ACHN (cell line): ENCODE measurements at places on chromosomes 5 and 9.

DNA sequence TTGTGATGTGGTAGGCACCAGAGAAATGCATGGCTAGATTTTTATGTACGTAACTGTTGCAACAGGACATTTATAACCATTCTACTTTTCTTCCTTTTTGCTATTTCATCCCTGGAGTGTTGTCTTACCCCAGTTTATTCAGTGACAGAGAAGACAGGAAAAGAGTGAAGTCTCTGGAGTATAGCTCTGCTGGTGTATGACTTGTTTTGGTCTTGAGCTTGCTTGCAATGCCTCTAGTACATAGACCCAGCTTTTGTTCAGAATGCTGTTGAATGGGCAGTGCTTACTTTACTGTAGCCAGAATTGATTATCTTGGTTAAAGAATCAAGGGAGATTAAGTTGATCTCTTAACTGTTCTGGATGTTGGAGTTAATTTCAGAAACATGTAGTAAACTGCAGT, 94.3 kb downstream of the PBX3 start:
- DNase-seq, result no peak

DNA sequence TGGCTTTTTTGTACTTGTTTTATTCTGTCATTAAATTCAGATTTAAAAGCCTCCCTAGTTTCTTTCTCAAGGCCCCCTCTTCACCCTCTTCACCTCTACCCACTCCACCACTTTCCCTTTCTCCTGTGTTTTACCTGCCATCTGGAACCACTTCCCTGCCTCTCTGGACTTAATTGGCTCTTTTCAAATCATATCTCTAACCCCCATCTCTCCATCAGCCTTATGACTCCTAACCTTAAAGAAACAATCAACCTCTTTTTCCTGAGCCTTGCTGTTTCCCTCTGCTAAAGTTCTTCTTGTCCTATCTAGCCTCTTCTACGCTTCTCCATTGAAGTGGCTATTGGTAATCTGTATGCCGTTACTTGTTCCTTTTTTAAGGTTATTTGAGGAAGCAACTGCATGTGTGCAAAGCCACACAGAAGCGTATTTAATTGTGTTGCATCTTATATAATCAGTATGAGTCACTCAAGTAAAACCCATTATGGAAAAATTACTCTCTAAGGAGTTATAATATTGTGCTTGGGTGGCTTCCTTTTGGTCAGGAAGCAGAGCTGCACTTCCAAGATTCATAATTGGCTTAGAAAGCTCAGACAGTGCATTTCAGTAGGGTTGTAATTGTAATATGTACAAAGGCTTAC, 653.6 kb upstream of the ITGA1 start:
- no peak for DNase-seq

GRCh38 chr9:71675857-71676165, 92.5 kb downstream of the CEMIP2 start:
- no peak for DNase-seq

DNA sequence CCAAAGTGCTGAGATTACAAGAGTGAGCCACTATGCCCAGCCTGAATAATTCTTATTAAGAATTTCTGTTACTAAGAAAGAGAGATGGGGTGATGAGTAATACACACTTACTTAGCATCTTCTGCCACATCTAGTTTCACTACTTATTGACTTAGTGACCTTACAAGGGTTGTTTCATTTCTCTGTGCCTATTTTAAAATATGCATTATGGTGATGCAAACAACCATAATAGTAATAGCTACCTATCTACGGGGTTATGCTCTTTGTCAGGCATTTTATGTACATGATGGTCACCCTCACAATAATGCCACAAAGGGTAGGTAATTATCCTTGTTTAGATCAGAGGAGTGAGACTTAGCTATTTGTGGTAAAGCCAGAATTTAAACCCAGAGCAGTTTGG, 499.0 kb upstream of the SGCD start:
- no peak for DNase-seq

DNA sequence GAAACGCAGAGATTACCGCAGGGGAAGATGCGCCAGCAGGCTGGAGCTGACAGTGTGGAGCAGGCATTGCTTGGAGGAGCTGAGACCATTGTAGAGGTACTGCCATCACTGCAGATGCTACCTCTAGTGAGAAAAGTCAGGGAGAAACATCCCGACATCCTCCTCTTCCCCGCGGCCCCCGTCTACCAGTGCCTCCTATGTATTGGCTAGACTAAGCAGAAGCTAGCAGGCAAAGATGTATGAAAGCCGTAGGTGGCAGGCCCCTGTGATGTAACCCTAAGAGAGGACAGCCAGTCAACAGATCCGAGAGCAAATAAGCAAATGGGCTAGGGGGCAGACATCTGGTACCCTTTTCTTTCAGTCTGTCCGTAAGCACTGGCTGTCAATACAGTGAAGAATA, 115.5 kb upstream of the ACTBL2 start:
- DNase-seq, result no peak

GRCh38 chr5:179866241-179867078, 7.8 kb upstream of the MRNIP start:
- no peak for DNase-seq

GRCh38 chr9:131478421-131478868, 24.3 kb upstream of the POMT1 start:
- DNase-seq, result peak; percentile 35

DNA sequence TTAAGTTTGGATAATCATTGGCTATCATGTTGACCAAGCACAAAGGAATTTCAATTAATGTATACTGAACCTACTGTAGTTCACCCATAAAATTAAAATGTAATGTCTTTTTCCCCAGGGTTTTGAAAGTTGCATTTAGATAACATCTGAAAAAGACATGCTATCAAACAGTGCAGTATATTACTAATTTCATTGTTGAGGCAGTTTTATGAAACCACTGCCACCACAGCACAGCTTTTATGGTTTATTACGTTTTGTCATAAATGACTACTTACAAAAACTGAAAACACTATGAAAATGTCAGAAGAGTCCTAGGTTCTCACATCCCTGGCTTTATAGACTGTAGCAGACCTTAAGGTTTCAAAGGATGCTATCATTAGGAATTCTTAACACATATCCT, 32.0 kb upstream of the HAPLN1 start:
- DNase-seq, result no peak

DNA sequence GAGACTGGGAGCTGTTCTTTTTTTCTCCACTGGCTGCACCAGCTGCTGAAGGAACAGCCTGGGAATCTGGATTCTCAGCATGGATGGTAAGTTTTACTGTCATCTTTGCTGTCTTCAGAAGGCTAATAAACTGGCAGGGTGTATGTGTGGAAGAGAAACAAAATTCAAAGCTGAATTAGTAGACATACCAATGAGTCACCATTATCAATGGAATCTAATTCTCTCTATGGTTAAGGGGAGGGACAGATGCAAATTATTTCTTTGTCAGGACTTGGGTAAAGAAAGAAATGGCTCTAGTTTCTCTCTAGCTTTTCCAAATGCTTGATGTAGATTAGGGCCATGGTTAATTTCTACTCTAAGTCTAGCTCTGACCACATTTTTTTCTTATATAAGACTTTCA, 154.2 kb downstream of the MPDZ start:
- DNase-seq, result no peak

DNA sequence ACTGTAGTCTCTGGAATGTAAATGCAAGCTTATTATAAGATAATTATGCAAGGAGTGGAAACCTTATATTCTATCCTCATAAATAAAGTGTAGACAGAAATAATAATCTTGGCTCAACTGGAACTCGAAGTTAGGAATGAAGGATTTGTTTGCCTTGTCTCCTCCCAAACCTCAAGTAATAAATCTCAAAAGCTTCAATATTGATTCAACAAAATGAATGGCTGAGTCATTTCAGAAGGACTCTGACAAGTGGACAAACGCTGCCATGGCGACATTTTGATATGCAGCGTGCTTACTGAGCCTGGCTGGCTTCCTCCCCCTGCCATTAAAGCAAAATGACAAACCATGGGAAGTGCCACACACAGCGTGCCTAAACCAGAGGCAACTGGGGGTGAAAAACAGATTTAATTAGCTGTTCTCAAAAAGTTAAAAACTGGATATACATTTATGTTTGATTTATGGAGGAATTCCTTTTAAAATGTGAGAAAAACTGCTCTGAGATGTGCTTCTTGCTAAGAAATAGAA, 10.5 kb upstream of the ADGRV1 start:
- DNase-seq, result no peak

DNA sequence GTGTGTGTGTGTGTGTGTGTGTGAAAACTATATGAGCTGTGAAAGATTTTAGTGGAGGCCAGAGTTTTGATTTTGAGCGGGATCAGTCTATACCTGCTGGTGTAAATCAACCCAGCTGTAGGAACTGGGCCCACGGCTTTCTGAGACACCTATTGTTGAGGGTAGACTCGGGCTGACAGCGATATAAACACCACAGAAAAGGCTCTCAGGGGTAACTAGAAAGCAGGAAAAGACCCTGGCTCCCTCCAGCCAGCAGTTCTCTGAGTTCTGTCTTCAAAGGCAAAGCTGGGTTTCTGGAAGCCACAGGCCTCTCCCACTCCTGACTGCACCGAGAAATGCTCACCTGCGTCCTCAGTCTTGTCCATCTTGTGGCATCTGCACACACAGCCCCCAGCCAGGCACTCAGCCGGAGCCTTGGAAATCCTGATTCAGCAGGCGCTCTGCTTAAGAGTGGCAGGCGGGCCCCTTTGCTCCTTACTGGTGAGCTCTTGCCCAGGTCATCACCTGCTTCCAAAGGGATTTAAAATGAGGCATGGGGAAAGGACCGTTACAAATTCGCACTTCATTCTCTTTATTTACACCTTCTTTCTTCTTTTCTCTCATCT, 223.3 kb downstream of the NDUFS4 start:
- DNase-seq, result no peak

DNA sequence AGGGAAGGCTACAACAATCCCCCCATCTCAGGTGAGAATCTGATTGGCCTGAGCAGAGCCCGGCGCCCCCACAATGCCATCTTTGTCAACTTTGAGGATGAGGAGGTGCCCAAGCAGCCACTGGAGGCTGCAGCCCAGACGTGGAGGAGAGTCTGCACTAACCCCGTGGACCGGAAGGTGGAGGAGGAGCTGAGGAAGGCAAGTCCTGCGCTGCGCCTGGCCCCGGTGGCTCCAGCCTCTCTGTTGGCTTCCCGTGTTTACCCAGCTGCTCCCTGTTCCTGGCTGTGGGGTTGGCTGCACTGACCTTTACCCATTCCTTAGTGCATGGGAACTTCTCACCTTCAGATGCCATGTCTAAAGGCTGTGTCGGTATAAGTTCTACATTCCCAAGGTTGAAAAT, 11.0 kb upstream of the CEL start:
- no peak for DNase-seq

DNA sequence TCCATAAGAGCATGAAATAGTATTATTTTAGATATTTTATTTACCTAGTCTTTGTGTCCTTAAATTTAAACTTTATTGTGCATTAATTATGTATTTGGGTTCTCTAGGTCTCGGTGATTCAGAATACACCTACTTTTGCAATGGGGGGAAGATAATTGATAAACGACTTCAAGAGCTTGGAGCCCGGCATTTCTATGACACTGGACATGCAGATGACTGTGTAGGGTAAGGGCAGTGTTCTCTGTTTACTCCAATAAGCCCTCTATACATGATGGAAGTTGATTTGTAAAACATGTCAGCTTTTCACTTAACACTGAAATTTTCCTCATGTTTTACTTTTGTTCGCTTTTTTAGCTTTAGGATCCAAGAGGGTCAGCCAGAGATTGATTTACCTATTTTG, 6.2 kb downstream of the MTRR start:
- no peak for DNase-seq

- peak; percentile 97 for DNase-seq
Measured at GRCh38 chr5:62403411-62404250, at the start of gene DIMT1. Gene DIMT1 (minus strand): TSS chr5:62403905. CDS start chr5:62403772, 133 bp downstream.

- DNase-seq, result no peak
Measured at GRCh38 chr9:30775236-30775635, 1609.2 kb upstream of the ACO1 start.

- DNase-seq, result no peak
Measured at GRCh38 chr9:27595733-27596132, 22.5 kb upstream of the C9orf72 start.

GRCh38 chr5:23629396-23629795, 122.0 kb downstream of the PRDM9 start:
- no peak for DNase-seq

- DNase-seq, result no peak
Measured at GRCh38 chr9:130186051-130186450, 13.8 kb downstream of the NCS1 start.

- no peak for DNase-seq
Measured at GRCh38 chr9:116987721-116988485, 300.8 kb downstream of the TRIM32 start.

DNA sequence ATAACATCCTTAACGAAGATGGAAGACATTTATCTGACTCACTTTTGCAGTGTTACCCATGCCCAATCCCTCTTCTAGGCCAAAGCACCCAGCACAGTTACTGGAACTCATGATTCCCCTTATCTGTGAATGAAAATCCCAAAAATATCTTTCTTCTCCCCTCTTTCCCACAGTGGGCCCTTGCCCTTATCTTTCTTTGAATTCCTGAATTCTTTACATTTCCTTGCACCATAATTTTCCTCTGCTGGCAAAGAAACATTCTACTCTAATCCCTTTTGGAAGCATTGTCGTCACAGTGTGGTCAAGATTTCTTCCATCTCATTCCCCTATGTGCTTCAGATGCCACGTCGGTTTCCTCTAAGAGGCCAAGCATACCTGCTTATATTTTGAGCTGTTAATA, 135.9 kb upstream of the LIFR start:
- DNase-seq, result no peak

GRCh38 chr5:55599148-55600050, 64.6 kb upstream of the PLPP1 start:
- no peak for DNase-seq

DNA sequence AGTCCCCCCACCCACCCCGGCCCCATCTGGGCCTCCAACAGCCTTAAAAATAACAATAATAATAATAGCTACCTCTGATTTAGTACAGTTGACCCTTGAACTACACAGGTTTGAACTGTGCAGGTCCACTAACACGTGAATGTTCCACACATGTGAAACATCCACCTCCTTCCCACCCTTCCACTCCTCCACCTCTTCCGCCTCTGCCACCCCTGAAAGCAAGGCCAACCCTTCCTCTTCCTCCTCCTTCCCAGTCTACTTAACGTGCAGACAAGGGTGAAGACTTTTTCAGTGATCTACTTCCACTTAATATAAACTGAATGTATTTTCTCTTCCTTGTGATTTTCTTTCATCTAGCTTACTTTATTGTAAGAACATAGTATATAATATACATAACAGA, 10.8 kb downstream of the PDGFRB start:
- DNase-seq, result no peak

GRCh38 chr5:122097391-122097790, 19.3 kb upstream of the LOX start:
- DNase-seq, result no peak

GRCh38 chr5:33129309-33129708, 311.5 kb upstream of the TARS1 start:
- DNase-seq, result no peak
